Amniotic epithelial cell (primary cell): ENCODE measurements at places on chromosomes 5 and 9.
A peak's percentile ranks its signal among the peaks of the same experiment; 100 is the strongest.

GRCh38 chr9:111965566-111966019 is 69.0 kb downstream of the UGCG start:
- DNase-seq, result peak; percentile 99

GRCh38 chr9:96453625-96454024 is 3.7 kb downstream of the HABP4 start:
- DNase-seq, result peak; percentile 57

- DNase-seq, result no peak
These were observed 14.0 kb upstream of the TRIO start for GRCh38 chr5:14129123-14129522.

DNA sequence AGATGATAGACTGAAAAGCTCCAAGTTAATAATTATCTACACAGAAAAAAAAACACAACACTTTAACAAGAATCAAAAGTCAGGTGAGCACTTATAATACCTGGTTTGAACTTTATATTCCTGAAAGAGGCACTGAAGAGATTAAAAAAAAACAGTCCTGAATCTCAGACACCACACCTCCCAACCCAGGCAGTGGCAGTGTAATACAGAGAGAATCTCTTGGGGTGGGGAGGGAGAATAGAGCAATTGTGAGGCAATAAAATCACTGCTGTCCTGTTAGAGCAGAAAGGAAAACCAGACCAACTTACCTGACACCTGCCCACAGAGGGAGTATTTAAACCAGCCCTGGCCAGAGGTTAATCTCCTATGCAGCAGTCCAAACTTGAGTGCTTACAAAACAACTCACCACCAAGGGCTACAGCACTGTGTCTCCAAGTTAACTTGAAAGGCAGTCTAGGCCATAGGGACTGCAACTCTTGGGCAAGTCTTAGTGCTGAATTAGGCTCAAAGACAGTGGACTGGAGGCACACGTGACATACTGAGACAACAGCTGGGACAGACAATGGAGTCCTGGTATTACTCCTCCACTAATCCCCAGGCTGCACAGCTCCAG is 54.2 kb downstream of the SLCO4C1 start:
- no peak for DNase-seq

DNA sequence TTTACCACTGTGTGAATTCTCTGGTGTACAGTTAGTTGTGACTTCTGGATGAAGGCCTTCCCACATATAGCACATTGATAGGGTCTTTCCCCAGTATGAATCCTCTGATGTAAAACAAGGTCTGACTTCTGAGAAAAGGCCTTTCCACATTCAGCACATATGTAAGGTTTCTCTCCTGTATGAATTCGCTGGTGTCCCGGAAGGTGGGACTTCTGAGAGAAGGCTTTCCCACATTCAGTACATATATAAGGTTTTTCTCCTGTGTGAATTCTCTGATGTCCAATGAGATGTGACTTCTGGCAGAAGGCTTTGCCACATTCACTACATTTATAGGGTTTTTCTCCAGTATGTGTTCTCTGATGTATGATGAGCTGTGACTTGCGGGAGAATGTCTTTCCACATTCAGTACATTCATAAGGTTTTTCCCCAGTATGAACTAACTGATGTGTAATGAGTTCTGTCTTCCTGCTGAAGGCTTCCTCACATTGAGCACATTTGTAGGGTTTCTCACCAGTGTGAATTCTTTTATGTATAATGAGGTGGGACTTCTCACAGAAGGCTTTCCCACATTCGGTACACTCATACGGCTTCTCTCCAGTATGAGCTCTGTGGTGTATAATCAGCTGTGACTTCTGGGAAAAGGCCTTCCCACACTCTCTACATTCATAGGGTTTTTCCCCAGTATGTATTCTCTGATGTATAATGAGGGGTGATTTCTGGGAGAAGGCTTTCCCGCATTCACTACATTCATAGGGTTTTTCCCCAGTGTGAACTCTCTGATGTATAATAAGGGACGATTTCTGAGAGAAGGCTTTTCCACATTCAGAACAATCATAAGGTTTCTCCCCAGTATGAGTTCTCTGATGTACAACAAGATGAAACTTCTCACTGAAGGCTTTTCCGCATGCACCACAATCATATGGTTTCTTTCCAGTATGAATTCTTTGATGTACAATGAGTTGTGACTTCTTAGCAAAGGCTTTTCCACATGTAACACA is 9.1 kb downstream of the ZNF300 start:
- DNase-seq, result no peak

DNA sequence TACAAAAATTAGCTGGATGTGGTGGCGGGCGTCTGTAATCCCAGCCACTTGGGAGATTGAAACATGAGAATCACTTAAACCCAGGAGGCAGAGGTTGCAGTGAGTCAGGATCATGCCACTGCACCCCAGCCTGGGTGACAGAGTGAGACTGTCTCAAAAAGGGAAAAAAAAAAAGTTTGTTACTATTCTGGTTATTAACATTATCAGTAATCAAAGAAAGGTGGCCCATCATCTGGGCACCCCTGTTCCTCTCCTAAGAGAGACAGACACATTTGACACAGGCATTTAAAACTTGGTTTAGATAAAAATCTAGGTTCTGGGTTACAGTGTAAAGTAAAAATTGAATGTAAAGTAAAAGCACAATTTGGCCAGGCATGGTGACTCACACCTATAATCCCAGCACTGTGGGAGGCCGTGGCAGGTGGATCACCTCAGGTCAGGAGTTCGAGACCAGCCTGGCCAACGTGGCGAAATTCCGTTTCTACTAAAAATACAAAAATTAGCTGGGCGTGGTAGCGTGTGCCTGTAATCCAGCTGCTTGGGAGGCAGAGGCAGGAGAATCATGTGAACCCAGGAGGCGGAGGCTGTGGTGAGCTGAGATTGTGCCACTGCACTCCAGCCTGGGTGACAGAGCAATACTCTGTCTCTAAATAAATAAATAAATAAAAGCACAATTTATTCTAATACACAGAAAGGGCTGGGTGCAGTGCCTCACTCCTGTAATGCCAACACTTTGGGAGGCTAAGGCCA is 16.7 kb upstream of the PHYHD1 start:
- DNase-seq, result no peak

DNA sequence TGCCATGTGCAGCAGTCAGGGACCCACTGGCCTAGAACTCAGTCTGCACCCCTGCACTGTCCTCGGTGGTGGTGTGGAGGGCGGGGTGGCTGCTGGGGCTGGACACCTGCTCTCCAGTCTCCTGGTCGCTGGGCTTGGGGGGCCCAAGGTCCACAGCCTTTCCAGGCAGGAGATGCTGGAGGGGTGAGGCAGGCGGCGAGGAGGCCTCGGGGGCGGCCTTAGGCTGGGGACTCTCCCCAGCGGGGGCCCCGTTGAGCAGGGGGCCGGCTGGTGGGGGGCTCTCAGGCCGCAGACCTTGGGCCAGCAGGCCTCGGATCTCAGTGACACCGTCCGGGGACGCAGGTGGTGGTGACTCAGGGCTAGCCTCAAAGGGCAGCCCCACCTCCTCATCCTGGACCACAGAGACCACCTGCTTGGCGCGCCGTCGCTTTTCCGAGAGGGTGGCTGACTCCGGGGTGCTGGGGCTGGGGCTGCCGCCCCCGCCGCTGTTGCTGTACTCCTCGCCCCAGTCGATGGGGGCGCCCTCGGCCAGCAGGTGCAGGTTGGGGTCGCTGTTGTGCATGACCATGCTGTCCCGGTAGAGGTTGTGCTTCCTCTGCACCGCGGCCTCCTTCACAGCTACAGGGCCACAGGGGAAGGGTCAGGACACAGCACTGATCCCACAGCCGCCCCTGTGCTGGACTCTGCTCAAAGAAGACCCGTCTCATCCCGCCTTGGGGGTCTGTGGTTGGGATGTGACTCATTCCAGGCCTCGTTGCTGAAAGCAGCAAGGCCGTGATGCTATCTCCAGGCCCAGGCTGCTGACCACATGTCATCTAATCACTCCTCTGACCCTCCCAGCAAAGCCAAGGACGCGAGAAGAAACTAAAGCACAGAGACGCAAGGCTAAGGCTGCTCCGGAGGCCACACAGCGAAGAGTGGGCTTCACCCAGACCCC is 55.8 kb downstream of the LRSAM1 start:
- DNase-seq, result peak; percentile 81

- no peak for DNase-seq
These were observed 23.9 kb upstream of the CPLX2 start for GRCh38 chr5:175847503-175847902.

- DNase-seq, result peak; percentile 59
These were observed 29.7 kb upstream of the FAM169A start for GRCh38 chr5:74895906-74896305.

GRCh38 chr9:133121915-133122550 is 993 bp upstream of the RALGDS start:
- no peak for DNase-seq

DNA sequence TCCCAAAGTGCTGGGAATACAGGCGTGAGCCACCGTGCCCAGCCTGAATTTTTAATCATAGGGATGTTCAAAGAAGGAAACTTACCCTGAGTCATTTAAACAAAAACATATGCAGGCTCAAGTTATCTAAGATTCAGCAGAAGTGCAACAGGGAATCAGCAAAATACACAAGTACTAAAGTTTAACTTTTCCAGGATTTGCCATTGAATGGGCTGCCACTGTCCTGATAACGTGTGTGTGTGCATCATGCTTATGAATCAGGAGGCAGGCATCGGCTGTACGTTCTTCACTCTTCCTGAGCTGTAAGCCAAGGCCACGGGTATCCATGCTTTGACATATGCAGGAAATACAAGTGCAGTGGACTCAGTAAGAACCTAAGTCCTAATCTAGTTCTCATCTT is 48.8 kb upstream of the FST start:
- no peak for DNase-seq

- DNase-seq, result peak; percentile 75
These were observed 243.8 kb downstream of the BNC2 start for GRCh38 chr9:16626577-16627130.

DNA sequence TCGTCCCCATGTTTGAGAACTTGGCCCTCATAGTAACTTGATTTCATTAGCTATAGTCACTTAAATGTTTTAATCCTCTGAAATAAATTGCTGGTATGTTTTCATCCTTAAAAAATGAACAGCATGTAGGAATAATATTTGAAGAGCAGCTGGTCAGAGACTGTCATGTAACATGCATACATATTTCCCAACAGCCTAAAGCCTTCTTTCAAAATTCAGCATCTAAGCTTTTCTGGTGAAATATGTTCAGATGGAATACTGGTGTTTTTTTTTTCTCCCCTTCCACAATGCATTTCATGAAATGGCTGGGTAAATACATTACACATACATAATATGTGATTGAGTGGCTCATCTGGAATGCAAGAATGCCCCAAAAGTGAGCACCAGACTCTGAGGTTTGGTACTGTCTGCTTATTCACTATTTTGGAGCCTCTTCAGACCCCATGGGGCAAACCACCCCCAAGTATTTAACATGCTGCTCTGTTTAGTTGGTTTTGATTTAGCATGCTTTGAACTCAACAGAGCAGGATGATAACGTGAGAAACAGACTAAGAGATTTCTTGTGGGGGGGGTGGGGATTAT is 94.0 kb downstream of the SMARCA2 start:
- peak; percentile 72 for DNase-seq

- no peak for DNase-seq
These were observed 59.5 kb upstream of the GGTA1 start for GRCh38 chr9:121559183-121559582.

DNA sequence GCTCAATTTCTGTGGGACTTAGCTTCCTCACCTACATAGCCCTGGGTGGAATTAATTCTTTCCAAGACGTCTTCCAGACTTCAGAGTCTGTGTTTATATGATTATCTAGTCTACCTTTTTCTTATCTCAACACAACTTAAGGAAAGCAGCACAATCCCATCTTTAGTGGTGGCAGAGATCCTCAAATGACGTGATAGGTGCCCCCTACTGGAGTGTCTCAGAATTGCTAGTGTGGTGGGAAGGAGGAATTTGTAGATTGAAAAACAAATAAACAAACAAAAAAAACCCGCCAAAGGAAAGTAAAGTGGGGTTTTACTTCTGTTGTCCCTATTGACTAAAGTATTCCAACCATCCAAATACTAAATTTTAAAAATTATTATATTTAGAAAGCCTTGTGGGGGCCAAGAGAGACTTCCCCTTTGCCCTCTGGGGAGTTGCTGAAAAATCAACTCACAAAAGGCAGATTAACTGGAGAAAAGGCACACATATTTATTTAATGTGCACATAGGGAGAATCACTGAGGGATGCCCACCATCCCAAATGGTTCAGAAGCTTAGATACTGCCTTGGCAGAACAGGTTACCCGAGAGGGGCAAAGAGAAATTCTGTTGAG is 283.3 kb downstream of the TMEM167A start:
- peak; percentile 38 for DNase-seq

GRCh38 chr5:96977228-96977627 is 41.3 kb downstream of the LNPEP start:
- no peak for DNase-seq

- no peak for DNase-seq
These were observed 16.5 kb downstream of the EPB41L4B start for GRCh38 chr9:109304347-109304746.

DNA sequence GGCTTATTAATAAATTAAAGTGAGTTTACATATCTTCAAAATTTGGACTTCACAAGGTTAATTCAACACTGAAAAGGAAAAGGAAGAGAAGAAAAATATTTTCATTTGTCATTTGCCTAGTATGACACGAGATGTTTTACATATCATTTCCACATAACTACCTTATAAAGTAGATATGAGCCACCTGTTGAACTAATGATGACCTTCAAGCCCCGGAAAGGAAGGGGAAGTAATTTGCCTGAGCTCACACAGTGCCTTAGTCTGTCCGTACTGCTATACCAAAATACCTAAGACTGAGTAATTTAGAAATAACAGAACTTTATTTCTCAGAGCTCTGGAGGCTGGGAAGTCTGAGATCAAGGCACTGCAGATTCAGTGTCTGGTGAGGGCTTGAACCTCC is 17.9 kb downstream of the CMYA5 start:
- DNase-seq, result no peak

- DNase-seq, result peak; percentile 35
These were observed 144.7 kb downstream of the SAXO1 start for GRCh38 chr9:18888290-18888689.

DNA sequence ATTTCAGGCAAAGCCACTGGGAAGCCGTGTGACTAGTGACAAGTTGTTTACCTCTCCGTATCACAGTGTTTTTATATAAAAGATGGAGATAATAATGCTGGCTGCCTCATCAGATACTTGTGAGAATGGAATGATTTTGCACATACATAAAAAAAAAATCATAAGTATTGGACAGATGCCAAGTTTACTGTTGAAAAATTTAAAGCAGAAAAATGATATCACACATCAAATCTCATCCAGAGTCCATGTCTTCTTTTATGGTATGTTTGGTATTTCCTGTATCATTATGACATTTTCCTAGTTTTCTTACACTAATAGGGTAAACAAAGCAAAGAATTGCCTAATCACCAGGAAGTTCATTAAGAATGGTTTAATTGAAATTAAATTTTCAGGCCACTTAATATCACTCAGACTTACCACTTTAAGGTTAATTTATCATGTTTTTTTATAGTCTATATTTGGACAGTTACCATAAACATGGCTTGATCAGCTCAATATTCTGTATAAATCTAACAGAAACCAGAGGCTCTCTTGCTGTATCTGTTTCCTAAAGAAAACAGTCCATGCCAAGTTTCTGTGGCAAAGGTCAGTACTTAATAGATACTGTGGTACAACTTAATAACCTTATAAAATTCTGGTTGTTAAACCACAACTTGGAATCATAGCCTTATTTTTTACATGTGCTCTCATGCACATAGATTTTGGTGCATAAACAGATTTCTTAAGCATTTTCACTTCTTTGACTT is 656.5 kb upstream of the RIOK2 start:
- peak; percentile 52 for DNase-seq
